ENCODE measurements at places on chromosomes 2 and 18.

- no peak for DNase-seq
Measured at GRCh38 chr2:226080334-226080733, 680.8 kb downstream of the NYAP2 start.

- DNase-seq, result no peak
Measured at GRCh38 chr2:144449028-144449406, 70.9 kb downstream of the ZEB2 start.

DNA sequence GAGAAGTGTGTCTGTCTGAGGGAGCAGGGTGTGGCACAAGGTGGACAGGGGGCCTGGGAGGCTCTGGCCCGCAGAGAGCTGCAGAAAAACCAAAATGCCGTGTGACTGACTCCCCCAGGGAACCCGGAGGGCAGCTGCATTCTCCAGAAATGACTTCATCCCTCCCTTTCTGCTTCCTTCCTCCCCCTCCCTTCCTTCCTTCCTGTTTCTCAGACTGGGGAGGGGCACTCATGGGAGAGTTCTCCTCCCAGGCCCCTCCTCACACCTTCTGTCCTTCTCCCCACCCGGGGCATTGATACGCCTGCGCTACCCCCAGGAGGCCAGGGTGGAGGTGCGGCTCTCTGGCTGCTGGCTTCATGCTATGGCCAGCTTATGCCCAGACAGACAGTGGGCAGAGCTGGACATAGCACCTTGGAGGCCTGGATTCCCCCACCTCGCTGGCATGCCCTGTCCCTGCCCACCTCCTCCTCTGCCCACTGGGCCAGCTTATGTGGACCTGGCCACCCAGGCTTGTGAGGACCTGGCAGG, 8.2 kb upstream of the GPR17 start:
- no peak for DNase-seq

DNA sequence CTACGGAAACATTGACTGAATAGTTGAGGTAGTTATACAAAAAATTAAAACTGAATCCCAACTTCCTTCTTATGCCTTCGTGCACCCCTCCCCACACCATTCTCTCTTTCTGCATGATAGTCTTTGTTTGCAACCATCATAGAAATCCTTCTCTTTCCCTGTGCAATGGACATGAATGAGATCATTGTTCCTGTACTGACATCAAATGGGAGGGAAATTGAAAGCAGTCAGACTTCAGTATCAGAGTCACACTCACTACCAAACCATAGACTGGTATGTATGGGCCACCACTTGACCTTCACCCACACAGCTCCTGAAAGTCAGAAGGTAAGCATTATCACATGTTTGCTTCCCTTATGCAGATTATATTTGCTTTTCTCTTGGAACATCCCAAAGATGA, 782.8 kb downstream of the BCL11A start:
- no peak for DNase-seq

GRCh38 chr2:16687955-16688354, 22.3 kb upstream of the CYRIA start:
- DNase-seq, result no peak

All from NCI-H187 (cell line).